Osteoblast (primary cell): ENCODE measurements at places on chromosomes 6 and 20. TPM values are rescaled to one million over a fixed set of nuclear protein-coding genes. Genes with fewer than 3 reads are reported as not detected.

- H3K4me3 ChIP-seq, result no peak overlapping the region
- H3K27me3 ChIP-seq, result no peaks in the 10 kb centered on the region
- no peak for DNase-seq
- H3K27ac ChIP-seq, result no peak overlapping the region
- no peaks in the 10 kb centered on the region for H3K36me3 ChIP-seq
Measured at GRCh38 chr6:138129190-138129589, 22.0 kb upstream of the PERP start.

GRCh38 chr6:110875548-110876169, 1.1 kb downstream of the AMD1 start:
- peak; percentile 83 for DNase-seq
- no peaks in the 10 kb centered on the region for H3K27me3 ChIP-seq
- no peaks in the 10 kb centered on the region for H3K36me3 ChIP-seq

DNA sequence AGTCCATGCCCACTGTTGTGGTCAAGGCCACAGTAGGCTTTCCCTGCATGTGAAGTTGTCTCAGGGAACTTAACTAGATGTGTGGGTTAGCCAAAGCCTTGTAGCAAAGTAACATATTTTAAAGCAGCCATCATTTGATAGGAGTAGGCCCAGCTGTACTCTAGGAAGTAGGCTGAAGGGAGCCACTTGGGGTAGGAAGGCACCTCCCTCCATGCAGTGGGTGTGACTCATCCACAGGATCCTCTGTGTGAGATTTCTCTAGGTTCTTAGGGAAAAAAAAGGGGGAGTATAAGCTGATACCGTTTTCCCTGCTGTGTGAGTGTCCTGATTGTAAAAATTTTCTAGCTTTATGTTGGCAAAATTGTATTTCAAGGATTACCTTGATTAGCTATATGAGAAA, 44.7 kb downstream of the VAPB start:
- H3K27ac ChIP-seq, result peak overlapping the region; percentile 40
- no peak overlapping the region for H3K4me3 ChIP-seq
- H3K4me1 ChIP-seq, result peaks cover 27% of the 10 kb centered on the region
- DNase-seq, result peak; percentile 88
- H3K36me3 ChIP-seq, result peaks cover 9% of the 10 kb centered on the region
- H3K27me3 ChIP-seq, result no peaks in the 10 kb centered on the region

GRCh38 chr20:58677808-58678207, 14.8 kb upstream of the NPEPL1 start:
- H3K4me1 ChIP-seq, result no peaks in the 10 kb centered on the region
- H3K27ac ChIP-seq, result no peak overlapping the region
- peaks cover 65% of the 10 kb centered on the region for H3K36me3 ChIP-seq
- H3K27me3 ChIP-seq, result no peaks in the 10 kb centered on the region
- peak; percentile 45 for DNase-seq

DNA sequence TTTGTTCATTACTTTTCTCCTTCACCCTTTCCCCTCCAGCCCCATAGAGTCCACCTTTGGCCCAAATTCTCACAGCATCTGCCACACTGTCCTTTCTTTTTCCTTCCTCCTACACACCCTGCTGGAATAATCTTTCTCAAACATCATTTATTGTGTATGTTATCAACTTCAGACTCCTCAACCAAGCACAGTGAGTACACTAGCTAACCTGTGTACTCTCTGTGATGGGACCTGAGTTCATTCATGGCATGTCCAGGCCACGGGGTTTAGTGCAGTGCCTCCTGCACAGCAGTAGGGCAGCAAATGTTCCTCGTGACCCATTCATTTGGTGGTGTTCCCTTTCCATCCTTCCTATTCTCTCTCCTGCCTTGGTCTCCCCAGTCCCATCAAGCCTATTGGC, 7.1 kb upstream of the ARMC12 start:
- no peak overlapping the region for H3K27ac ChIP-seq
- H3K4me1 ChIP-seq, result peaks cover 34% of the 10 kb centered on the region
- H3K27me3 ChIP-seq, result no peaks in the 10 kb centered on the region
- H3K4me3 ChIP-seq, result no peak overlapping the region
- DNase-seq, result no peak

GRCh38 chr6:10429638-10430427, 15.0 kb upstream of the TFAP2A start:
- H3K36me3 ChIP-seq, result no peaks in the 10 kb centered on the region

DNA sequence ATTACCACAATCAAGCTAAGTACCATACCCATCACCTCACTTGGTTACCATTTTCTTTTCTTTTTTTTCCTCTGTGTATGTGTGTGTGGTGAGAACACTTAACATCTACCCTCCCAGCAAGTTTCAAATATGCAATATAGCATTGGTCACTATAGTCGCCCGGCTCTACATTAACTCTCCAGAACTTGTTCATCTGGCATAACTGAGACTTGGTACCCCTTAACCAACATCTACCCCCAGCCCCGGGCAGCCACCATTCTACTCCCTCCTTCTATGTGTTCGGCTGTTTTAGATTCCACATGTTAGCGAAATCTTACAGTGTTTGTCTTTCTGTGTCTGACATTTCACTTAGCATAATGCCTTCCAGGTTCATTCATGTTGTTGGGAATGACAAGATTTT, 89.0 kb upstream of the TOP1 start:
- no peaks in the 10 kb centered on the region for H3K36me3 ChIP-seq
- no peaks in the 10 kb centered on the region for H3K27me3 ChIP-seq
- no peak overlapping the region for H3K4me3 ChIP-seq
- DNase-seq, result no peak

DNA sequence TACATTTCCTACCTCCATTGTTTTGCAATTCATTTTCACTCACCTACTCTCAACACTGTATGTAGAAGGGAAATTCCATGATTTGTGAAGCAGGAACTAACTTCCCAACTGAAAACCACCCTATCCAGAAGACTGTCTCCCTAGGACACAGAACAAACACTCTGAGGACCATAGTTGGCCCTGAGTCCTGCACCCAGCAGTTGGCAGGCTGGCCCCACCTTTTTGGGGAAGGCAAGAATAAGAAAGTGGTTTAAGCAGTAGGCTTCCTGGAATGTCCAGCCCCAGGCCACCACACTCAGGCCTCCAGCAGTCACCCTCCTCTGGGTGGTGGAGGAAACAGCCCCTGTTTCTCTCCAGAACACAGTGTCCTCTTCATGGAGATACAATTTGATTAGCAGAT, 258.8 kb downstream of the ARHGAP18 start:
- no peaks in the 10 kb centered on the region for H3K27me3 ChIP-seq
- H3K4me1 ChIP-seq, result no peaks in the 10 kb centered on the region
- no peak overlapping the region for H3K27ac ChIP-seq
- no peak for DNase-seq
- no peaks in the 10 kb centered on the region for H3K36me3 ChIP-seq

- peak; percentile 92 for DNase-seq
- H3K4me3 ChIP-seq, result peak overlapping the region; percentile 48
- H3K4me1 ChIP-seq, result peaks cover 21% of the 10 kb centered on the region
- H3K27ac ChIP-seq, result peak overlapping the region; percentile 77
- H3K36me3 ChIP-seq, result no peaks in the 10 kb centered on the region
- H3K27me3 ChIP-seq, result no peaks in the 10 kb centered on the region
Measured at GRCh38 chr6:7137335-7138045, 29.7 kb downstream of the RREB1 start.

- no peaks in the 10 kb centered on the region for H3K4me1 ChIP-seq
- peaks cover 24% of the 10 kb centered on the region for H3K36me3 ChIP-seq
- H3K27ac ChIP-seq, result no peak overlapping the region
- DNase-seq, result no peak
Measured at GRCh38 chr20:49901588-49901987, 13.7 kb downstream of the SPATA2 start.

- DNase-seq, result peak; percentile 97
- no peak overlapping the region for H3K27ac ChIP-seq
- H3K4me1 ChIP-seq, result peaks cover 14% of the 10 kb centered on the region
- H3K27me3 ChIP-seq, result no peaks in the 10 kb centered on the region
Measured at GRCh38 chr20:62804021-62804626, 511 bp upstream of the OGFR start.

GRCh38 chr6:34696189-34696738, 303 bp downstream of the ILRUN start:
- peaks cover 14% of the 10 kb centered on the region for H3K4me1 ChIP-seq
- H3K27ac ChIP-seq, result peak overlapping the region; percentile 88

DNA sequence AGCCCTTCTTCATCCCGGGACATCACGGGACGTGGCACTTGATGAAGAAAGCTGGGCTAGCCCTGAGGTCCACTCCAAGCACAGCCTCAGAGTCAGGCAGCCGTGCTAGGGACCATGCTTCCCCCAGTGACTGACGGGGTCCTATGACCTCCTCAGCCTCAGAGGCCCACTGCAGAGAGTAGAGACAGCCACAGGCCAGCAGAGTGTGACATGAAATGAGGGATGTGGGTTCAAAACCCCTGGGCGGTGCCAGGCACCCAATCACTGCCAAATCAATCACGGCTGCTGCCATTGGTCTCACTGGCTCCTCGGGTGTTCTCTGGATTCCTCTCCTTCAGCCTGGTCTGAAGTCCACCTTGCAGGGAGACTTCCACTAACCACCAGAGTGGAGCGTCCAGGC, 197.7 kb upstream of the CDH4 start:
- no peaks in the 10 kb centered on the region for H3K4me1 ChIP-seq
- no peak overlapping the region for H3K27ac ChIP-seq
- H3K36me3 ChIP-seq, result no peaks in the 10 kb centered on the region
- no peak for DNase-seq
- H3K4me3 ChIP-seq, result no peak overlapping the region

DNA sequence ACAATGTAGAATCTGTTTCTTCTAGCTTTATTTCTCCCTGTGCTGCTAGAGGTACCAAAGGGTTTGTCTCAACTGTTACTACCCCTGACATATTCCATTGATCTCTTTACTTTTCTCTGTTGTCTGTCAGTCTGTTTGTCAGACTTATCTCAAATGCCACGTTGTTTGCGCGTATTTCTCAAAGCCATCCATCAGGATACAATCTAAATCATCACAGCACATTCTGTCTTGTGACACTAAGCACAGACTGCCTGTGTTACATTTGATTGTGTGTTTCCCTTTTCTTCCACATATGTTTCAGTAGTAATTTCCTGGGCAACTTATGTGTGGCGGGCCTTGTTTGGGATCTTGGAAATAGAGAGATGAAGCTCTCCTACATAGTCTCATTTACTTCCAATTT, 30.2 kb upstream of the SERINC3 start:
- no peak overlapping the region for H3K4me3 ChIP-seq
- H3K4me1 ChIP-seq, result peaks cover 35% of the 10 kb centered on the region
- H3K36me3 ChIP-seq, result no peaks in the 10 kb centered on the region
- no peak overlapping the region for H3K27ac ChIP-seq
- no peak for DNase-seq

- peak; percentile 89 for DNase-seq
- H3K27me3 ChIP-seq, result no peaks in the 10 kb centered on the region
- H3K4me1 ChIP-seq, result no peaks in the 10 kb centered on the region
- no peaks in the 10 kb centered on the region for H3K36me3 ChIP-seq
- H3K27ac ChIP-seq, result no peak overlapping the region
Measured at GRCh38 chr6:34073540-34073939, 72.3 kb downstream of the GRM4 start.

GRCh38 chr20:60123096-60123495, 164.9 kb downstream of the CDH26 start:
- H3K27ac ChIP-seq, result no peak overlapping the region
- H3K4me3 ChIP-seq, result no peak overlapping the region
- H3K4me1 ChIP-seq, result no peaks in the 10 kb centered on the region
- no peaks in the 10 kb centered on the region for H3K27me3 ChIP-seq
- DNase-seq, result no peak

DNA sequence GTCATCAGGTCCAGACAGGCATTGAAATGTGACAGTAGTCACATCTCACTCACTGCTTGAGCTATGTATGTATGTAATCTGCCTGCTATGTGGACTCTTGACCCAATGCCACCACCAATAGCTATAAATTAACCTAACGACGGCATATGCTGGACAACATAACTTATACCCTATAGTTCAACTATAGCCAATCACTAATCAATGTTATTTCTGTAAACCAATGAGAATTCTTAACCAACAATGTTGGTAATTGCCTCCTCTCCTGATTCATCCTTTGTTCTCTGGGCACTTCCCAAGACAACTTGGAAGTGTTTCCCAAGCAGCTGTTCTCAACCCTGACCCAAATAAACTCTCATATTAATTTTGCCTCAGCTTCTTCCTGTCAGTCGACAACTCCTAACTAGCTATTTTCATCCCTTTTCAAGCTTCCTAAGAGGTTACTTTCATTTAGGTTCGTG, 24.1 kb upstream of the SERPINB1 start:
- H3K27me3 ChIP-seq, result no peaks in the 10 kb centered on the region
- H3K4me1 ChIP-seq, result peaks cover 8% of the 10 kb centered on the region
- peak; percentile 91 for DNase-seq
- H3K36me3 ChIP-seq, result no peaks in the 10 kb centered on the region

GRCh38 chr20:15831201-15831600, 742.0 kb downstream of the KIF16B start:
- H3K27me3 ChIP-seq, result no peaks in the 10 kb centered on the region
- no peak overlapping the region for H3K27ac ChIP-seq
- no peak overlapping the region for H3K4me3 ChIP-seq
- no peak for DNase-seq
- H3K4me1 ChIP-seq, result no peaks in the 10 kb centered on the region
- no peaks in the 10 kb centered on the region for H3K36me3 ChIP-seq

DNA sequence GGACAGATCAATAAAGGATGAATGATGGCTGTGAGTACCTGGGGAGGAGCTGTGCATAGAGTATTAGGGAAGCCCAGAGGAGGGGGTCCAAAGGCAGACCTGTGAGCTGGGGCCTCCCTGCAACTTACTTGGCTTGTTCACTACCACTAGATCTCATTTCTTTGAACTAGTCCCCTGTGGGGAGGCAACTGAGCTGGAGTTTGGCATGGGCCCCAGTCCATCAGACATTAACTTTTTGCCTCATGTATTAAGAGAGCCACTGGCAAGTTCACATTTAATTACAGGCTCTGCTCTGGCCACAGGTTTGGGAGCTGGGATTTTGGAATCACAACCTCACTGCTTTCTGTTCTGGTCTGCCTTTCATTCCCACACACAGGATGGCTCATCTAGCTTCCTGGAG, 254.1 kb downstream of the PRL start:
- no peak for DNase-seq
- H3K27me3 ChIP-seq, result no peaks in the 10 kb centered on the region
- peak overlapping the region; percentile 62 for H3K27ac ChIP-seq
- H3K36me3 ChIP-seq, result no peaks in the 10 kb centered on the region
- H3K4me1 ChIP-seq, result peaks cover 19% of the 10 kb centered on the region

- H3K27ac ChIP-seq, result no peak overlapping the region
- no peaks in the 10 kb centered on the region for H3K4me1 ChIP-seq
- DNase-seq, result no peak
- no peaks in the 10 kb centered on the region for H3K36me3 ChIP-seq
Measured at GRCh38 chr6:111219785-111220184, 132.5 kb downstream of the SLC16A10 start.

Gene POPDC3
- 32.6 and 41.8 TPM in 2 replicates for total RNA-seq

Gene SLC32A1
- total RNA-seq, result not detected in 2 replicates

Gene ZNF391
- total RNA-seq, result 2.5 and 4.1 TPM in 2 replicates

Gene NR2E1
- not detected in 2 replicates for total RNA-seq

Gene OR2H1
- not detected in 2 replicates for total RNA-seq

Gene BPI
- total RNA-seq, result under 0.01 TPM in 1 of 2 replicates, not detected in the other

Gene ADAT2
- total RNA-seq, result 2.2 and 3.8 TPM in 2 replicates

Gene SLCO4A1
- under 0.01 TPM in 1 of 2 replicates, not detected in the other for total RNA-seq

Gene ZSCAN23
- total RNA-seq, result 6.9 and 7.4 TPM in 2 replicates

Gene CTAGE9
- total RNA-seq, result not detected in 2 replicates
